Sigmoid colon (tissue), 7 donors: ENCODE measurements at places on chromosomes 13 and 19. TPM values are rescaled to one million over a fixed set of nuclear protein-coding genes. Genes with fewer than 3 reads are reported as not detected.

GRCh38 chr13:58704953-58705352 is 1073.4 kb downstream of the PCDH17 start:
- no peak for DNase-seq

- DNase-seq: no peak
These were observed 39.4 kb upstream of the FARP1 start for GRCh38 chr13:98103531-98103930.

- no peak for DNase-seq
These were observed 13.5 kb downstream of the ZFR2 start for GRCh38 chr19:3855320-3855719.

- DNase-seq: no peak
These were observed 808 bp downstream of the SLITRK5 start for GRCh38 chr13:87671753-87672605.

GRCh38 chr13:69124996-69125395 is 982.6 kb upstream of the ATXN8OS start:
- DNase-seq: no peak

- DNase-seq: no peak
These were observed 69.2 kb downstream of the ZNF100 start for GRCh38 chr19:21698215-21698614.

GRCh38 chr13:47904241-47904640 is 96.8 kb downstream of the SUCLA2 start:
- no peak for DNase-seq

- DNase-seq: no peak
These were observed 872.6 kb downstream of the GPC5 start for GRCh38 chr13:92270990-92271389.

DNA sequence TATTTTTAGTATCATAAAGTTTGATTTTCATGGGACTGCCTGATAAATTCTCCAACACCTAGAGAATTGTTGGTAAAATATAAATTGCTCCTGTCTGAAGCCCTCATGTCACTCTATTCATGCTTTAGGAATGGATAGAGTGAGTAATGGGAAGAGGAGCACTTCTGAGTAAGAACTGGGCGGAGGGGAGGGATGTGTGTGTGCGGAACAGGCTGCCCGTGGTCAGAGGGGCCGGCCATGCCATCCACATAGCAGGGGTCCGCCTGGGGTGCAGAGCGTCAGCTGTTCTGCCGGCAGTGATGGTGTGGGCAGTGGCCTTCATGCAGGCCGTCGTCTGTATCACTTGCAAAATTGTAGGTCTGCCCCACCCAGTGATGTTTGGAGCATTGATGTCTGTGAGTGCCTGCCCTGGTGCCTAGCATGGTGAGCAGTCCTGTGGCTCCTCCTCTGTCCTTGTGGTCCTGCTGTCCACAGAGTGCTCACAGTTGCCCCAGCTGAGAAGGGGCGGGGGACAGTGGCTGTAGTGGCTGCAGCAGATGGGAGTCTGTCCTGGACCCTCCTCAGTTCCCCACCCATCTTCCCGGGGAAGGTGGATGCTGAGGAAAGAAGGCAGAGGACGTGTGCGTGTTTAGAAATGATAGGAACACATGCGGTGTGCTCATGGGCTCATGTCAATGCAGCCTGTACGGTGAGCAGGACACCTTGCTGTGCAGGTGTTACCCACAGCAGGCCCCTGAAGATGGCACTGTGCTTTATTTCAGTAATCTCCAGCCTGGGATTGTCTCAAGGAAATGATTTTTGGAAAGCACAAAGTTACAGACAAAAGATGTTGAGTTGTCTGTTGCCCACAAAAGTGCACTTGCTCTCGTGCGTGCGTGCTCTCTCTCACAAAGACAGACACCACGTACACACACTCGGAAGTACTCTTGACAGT is 49.4 kb upstream of the TEX29 start:
- DNase-seq: no peak

GRCh38 chr19:36196249-36196648 is 18.2 kb downstream of the ZNF565 start:
- DNase-seq: no peak

DNA sequence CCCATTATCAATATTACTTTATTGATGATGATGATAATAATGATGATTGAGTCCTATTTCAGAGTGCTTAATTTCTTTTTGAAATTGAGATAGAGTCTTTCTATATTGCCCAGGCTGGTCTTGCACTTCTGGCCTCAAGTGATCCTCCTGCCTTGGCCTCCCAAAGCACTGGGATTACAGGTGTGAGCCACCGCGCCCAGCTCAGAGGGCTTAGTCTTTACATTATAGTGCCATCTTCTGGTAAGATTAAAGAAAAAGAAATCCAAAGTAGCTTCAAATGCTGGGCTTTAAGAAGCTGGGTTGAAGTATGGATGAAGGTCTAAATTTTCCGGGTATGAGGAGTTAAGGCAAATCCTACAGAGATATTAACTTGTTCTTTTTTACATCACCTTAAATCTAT is 3.4 kb upstream of the ZNF333 start:
- no peak for DNase-seq

C13orf42 gene
- total RNA-seq: not detected

RNF113B gene
- not detected for total RNA-seq

FGF9 gene
- 1.4 TPM for total RNA-seq

C1QTNF9 gene
- total RNA-seq: 2.2 TPM

S1PR4 gene
- total RNA-seq: 0.33 TPM

SLC7A9 gene
- not detected for total RNA-seq

PSG4 gene
- not detected for total RNA-seq

PCDH17 gene
- total RNA-seq: 5.0 TPM

DHRS12 gene
- total RNA-seq: 15.8 TPM

OSCAR gene
- 3.1 TPM for total RNA-seq

KASH5 gene
- not detected for total RNA-seq
